ENCODE measurements at places on chromosomes 5 and 9.
A peak's percentile ranks its signal among the peaks of the same experiment; 100 is the strongest.

DNA sequence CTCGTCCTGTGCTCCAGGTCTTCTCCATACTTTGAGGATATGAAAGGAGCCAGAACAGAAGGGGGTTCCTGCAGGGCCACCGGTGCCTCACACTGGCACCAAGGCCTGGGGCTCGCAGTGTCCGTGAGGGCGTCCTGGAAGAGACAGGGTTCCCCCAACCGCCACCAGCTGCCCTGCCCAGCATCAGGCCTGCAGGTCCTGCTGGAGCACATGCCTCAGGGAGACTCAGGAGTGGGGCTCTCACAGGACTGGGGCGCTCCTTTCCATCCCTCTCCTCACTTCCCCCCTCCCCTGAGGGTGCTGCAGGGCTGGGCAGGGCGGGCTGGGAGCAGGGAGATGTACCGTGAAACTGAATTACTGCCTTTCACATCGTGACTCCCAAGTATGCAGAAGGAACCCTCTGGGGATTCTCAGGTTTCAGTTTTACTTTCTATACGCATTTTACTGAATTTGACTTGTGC, 31.7 kb downstream of the CEP72 start:
- peak overlapping the region; percentile 48 for H3K4me3 ChIP-seq
- H3K27ac ChIP-seq: no peak overlapping the region
- no peaks in the 10 kb centered on the region for H3K27me3 ChIP-seq
- no peaks in the 10 kb centered on the region for H3K4me1 ChIP-seq

DNA sequence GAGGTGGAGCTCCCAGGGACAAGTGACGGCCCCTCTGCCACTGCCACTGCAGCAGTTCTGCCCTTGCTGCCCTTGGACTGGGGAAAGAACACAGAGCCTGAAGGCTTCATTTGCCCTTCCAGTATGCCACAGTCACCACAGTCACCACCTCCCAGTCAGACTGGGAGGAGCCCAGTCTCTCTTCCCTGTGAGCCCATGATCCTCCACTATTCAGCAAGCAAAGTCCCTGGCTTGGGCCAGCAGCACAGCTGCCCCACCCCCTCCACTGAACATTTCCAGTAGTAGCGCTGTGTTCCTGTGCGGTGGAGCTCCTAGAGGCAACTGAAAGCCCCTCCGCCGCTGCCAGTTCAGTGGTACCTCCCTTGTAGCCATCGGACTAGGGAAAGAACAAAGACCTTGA, 329.4 kb downstream of the MAN2A1 start:
- no peaks in the 10 kb centered on the region for H3K27me3 ChIP-seq
- DNase-seq: no peak
- no peak overlapping the region for H3K27ac ChIP-seq
- H3K4me3 ChIP-seq: no peak overlapping the region
- H3K4me1 ChIP-seq: no peaks in the 10 kb centered on the region

- no peaks in the 10 kb centered on the region for H3K36me3 ChIP-seq
- H3K27ac ChIP-seq: no peak overlapping the region
- no peak for DNase-seq
- no peak overlapping the region for H3K4me3 ChIP-seq
- peaks cover 3% of the 10 kb centered on the region for H3K27me3 ChIP-seq
Measured at GRCh38 chr9:106771608-106772007, 91.4 kb upstream of the ZNF462 start.

GRCh38 chr5:75524071-75524470, 12.4 kb downstream of the POLK start:
- DNase-seq: no peak
- H3K4me3 ChIP-seq: no peak overlapping the region
- H3K36me3 ChIP-seq: peaks cover 4% of the 10 kb centered on the region
- H3K27me3 ChIP-seq: no peaks in the 10 kb centered on the region
- no peak overlapping the region for H3K27ac ChIP-seq
- peaks cover 7% of the 10 kb centered on the region for H3K4me1 ChIP-seq

- no peaks in the 10 kb centered on the region for H3K27me3 ChIP-seq
- no peaks in the 10 kb centered on the region for H3K4me1 ChIP-seq
Measured at GRCh38 chr9:88817628-88818027, 173.6 kb upstream of the S1PR3 start.

- peaks cover 4% of the 10 kb centered on the region for H3K27me3 ChIP-seq
- no peak overlapping the region for H3K4me3 ChIP-seq
- no peak overlapping the region for H3K27ac ChIP-seq
- H3K36me3 ChIP-seq: no peaks in the 10 kb centered on the region
Measured at GRCh38 chr9:124214596-124215367, 43.0 kb upstream of the NEK6 start.

Measured in endothelial cell (in vitro differentiated cells).